HepG2 (cell line): ENCODE measurements at places on chromosomes 6 and 20. TPM values are rescaled to one million over a fixed set of nuclear protein-coding genes. Genes with fewer than 3 reads are reported as not detected.

DNA sequence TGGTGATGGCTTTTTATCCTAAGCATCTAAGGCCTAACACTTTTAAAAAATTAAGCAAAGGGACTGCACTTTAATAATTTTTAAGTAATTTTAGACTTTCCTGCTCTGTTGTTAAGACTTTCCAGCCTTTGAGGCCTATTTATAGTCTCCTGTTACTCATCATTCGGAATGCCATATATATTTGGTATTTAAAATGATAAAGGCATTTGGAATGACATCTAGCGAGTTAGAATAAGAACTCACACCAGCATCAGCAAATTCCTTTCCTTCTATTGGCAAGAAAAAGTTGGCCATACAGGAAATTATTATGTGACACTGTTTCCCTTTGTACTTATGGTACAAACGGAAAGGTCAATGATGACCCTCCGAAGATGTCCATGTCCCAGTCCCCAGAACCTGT lies 88.1 kb upstream of the STMND1 start:
- DNase-seq: no peak

The C6orf52 gene
- 0.53 and 0.66 TPM in 2 replicates for total RNA-seq

The SLC32A1 gene
- not detected in 2 replicates for total RNA-seq

DNA sequence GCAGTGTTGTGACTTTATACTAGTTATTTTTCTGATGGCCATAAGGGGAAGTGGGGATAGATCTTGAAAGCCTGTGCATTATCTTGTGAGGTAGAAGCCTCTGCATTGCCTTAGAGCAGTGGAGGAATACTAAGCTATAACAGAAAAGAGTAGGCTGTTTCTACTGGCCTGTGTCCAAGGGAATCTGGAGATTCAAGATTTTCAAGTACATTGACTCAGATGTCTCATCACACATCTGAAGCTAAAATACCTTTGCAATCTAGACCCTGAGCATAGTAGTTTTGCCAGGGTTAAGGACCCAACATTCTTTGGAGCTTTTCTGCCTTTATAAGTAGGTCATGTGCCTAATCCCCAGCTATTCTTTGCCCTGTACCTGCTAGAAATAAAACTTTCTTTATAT lies 272.3 kb downstream of the TENT5A start:
- DNase-seq: no peak

The ANGPT4 gene
- total RNA-seq: not detected in 2 replicates

DNA sequence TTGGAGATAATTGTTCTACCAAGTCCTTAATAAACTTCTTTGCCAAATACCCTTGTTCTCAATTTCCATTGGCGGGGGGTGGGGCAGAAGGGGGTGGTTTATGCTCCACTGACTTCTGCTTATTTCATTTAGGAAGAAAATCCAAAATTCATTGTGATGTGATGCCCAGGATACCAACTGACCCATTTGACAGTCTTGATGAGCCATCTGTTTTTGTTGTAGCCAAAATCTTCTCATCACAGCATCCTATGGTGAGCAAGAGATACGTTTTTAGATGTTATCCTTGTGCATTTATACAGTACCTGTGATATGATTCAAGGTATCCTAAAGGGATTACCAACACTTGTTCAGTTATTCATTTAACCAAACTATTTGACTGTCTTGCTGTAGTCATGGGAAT lies 108.5 kb upstream of the BMP5 start:
- no peak for DNase-seq

- no peak for DNase-seq
Observed at GRCh38 chr6:97460394-97461080, 177.5 kb upstream of the MMS22L start.

- DNase-seq: no peak
Observed at GRCh38 chr20:33545763-33546162, 55.9 kb downstream of the CBFA2T2 start.
